Stimulated activated CD4-positive, alpha-beta T cell treated with anti-CD3 and anti-CD28 coated beads, Interleukin-1b, Interleukin-23, amount 100 ng/mL, for 1 hour (primary cell): ENCODE measurements at places on chromosomes 4 and X.

GRCh38 chrX:74458736-74459135 lies 37.4 kb downstream of the SLC16A2 start:
- DNase-seq, result no peak

- DNase-seq, result no peak
Observed at GRCh38 chr4:28879178-28879577, 1841.0 kb upstream of the PCDH7 start.

DNA sequence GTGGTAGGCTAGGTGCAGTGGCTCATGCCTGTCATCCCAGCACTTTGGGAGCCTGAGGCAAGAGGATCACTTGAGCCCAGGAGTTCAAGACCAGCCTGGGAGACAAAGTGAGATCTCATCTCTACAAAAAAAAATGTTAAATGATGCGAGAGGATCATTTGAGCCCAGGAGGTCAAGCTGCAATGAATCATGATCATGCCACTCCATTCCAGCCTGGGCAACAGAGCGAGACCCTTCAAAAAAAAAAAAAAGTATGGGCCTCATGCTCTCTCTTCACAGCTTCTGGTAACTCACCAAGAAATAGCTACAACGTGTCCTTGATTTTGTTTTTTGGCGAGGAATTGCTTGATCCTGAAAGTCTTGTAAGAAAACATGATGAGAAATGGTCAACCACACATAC lies 1.3 kb downstream of the ACE2 start:
- DNase-seq, result no peak

- no peak for DNase-seq
Observed at GRCh38 chr4:41750626-41751448, 2.3 kb upstream of the PHOX2B start.

GRCh38 chr4:76515975-76516843 lies 81.2 kb downstream of the SHROOM3 start:
- no peak for DNase-seq

- no peak for DNase-seq
Observed at GRCh38 chrX:132883358-132883915, 75.0 kb downstream of the HS6ST2 start.

DNA sequence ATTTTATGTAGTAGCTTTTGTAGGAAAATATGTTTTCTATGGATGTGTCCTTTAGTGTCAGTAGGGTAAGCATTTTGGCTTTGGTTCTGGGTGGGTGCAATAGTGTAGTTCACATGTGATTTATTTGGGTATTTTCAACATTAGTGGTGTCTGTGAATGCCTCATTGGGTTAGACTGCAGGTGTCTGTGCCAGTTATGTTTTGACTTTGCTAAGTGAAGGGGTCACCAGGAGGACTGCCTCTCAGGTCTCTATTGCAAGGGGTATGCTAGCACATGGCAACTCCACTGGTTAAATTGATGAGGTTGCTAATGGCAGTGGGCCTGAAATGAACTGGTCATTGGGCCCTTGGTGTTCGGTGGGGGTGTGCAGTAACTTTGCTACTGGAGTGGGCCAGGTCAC lies 467.1 kb downstream of the NAF1 start:
- DNase-seq, result no peak

GRCh38 chr4:153806073-153806472 lies 17.2 kb upstream of the SFRP2 start:
- no peak for DNase-seq

DNA sequence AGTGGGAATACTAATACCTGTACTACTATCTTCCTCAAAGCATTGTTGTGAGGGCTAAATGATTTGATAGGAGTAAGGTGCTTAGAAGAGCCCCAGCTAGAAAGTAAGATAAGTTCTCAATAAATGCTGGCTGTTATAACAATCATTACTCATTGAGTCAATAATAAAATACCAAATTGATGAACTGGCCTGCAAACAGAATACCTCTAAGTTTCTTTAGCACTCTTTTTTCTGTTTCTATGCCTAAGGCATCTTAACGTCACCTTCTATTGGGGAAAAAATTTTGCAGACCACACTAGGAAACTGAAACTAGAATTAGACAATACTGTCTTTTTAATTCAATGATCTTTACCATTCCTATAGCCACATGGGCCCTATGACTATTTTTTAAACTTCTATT lies 1.2 kb downstream of the CLTRN start:
- no peak for DNase-seq

DNA sequence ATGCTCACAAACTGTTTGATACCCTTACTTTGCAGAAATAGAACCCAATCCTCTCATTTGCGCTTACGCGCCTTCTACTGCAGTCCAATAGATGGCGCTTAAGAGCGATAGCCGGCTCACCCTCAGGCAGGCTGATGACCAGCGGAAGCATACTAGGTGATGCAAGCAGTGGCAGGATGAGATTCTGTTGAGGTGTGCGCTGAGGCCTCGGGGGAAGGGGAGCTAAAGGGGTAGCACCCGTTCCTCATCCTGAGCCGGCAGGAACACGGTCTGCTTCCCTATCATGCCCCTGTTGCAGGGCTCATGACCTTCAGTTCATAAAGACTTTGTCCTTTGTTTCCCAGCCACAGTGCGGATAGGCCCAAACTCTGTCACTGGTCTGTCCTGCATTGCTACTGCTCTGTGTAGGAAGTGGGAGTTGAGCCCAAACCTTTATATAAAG lies 628.9 kb downstream of the TLL1 start:
- DNase-seq, result no peak

DNA sequence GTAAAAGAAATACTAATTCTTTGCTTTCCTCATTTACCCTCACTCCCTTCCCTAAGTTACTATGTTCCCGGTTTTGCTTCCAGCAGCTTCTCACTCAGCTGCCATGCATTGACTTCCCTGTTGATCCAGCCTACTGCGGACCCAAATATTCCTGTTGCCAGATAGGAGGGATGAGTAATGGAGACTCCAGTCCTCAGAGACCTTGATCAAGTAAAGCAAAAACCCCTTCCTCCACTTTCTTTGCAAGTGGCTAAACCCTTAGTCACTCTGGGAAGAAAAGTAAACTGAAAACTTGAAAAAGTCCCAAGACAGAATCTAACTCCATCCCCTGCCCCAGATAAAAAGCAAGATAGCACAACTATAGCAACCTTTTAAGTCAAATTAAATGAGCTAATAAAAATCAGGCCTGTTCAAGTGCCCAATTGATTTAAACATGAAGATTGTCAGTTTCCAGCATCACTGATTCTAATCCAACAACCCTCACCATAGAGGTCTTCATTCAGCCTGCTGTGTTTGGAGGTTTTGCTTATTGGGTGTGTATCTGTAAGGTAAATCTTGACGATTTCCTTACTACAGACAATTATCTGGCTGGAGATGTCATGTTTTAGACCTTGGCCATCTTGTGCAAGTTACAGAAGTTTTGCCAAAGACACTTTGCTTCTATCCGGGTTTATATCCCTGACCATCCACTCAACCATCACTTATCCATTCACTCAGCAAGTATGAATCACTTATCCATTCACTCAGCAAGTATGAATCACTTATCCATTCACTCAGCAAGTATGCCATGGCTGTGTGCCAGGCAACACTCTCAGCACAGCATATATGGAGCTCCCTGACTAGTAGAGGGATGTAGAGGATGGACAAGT lies 17.6 kb downstream of the FGFBP1 start:
- DNase-seq, result no peak

GRCh38 chrX:53188763-53189162 lies 36.2 kb downstream of the KDM5C start:
- no peak for DNase-seq

DNA sequence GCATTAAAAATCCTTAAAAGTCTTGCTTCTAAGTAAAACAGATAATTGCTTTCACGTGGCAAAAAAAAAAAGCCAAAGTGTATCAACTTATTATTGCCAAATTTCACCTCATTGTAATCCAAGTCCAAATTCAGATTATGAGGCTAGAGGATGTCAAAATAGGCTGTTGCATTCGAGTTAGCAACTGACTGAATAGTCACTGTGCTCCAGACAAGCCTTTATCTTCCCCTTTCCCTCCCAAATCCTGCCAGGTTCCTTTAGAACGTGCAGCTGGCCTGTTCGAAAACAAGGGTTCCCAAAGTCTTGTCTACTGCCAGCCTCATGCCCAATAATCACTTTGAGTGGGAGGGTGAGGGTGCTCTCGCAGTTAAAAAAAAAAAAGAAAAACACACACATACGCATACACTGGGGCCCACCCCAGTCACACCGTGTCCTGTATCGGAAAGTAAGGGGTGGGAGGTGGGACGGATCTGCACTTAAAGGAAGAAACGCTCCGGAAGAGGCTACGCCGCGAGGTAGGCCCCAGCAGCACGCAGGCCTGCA lies 603 bp downstream of the MAD2L1 start:
- no peak for DNase-seq

DNA sequence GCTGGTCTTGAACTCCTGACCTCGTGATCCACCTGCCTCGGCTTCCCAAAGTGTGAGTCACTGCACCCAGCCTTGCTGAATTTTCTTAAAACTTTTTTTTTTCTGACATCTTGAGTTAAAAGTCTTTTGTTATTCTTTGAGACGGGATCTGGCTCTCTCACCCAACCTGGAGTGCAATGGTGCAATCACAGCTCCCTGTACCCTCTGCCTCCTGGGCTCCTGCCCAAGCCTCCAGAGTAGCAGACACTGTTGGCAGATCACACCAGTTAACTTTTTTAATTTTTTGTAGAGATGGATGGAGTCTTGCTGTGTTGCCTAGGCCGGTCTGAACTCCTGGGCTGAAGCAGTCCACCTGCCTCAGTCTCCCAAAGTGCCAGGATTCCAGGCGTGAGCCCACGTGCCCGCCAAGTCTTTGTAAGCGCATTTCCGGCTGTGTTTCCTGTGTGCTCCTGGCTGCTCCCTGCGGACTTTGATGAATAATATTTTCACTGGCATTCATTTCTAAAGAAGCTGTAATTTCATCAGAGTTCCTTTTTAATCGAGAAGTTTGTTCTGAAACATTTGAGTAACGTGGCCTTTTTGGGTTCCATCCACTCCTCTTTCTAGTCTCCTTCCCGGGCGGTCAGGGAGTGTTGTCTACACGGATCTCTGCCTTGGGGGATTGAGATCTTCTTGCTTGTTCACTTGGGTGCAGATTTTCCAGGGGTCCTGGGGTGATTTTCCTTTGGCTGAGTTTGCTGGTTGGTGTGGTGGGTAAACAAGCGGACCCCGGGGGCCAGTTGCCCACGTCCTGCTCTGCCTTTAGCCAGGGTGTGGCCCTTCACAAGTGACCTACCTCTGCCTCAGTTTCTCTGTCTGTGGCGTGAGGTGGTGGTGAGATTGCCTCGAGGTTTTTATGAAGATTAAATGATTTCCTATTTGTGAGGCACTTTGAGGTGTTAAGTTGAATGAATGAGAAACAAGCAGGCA lies 44.4 kb downstream of the PCGF3 start:
- DNase-seq, result no peak

DNA sequence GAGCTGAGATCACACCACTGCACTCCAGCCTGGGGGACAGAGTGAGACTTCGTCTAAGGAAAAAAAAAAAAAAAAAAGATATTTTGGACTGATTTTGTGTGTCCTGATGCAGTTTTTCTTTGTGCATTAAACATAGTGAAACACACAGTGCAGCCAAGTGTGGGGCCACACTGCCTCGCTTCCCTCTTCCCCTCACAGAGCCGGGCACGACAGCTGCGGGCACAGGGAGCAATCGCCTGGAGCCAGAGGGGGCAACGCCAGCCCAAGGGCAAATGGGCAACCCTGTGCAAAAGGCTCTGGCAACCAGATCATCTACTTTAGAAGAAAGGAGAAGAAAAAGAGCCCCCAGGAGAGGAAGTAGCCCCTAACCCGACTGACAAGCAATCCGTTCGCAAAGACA lies 13.5 kb upstream of the CCNQ start:
- no peak for DNase-seq

DNA sequence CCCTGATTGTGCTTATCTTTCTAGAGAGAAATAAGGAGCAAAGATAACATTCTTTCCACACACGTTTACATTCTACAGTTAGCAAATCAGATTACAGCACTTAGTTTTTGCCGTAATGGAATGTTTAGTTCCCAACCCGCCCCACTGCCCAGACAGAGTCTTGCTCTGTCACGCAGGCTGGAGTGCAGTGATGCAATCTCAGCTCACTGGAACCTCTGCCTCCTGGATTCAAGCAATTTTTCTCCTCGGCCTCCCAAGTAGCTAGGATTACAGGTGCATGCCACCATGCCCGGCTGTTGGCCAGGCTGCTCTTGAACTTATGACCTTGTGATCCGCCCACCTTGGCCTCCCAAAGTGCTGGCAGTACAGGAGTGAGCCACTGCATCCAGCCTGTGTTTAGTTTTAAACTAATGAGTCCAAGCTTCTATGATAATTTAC lies 8.4 kb upstream of the PRPS1 start:
- no peak for DNase-seq

DNA sequence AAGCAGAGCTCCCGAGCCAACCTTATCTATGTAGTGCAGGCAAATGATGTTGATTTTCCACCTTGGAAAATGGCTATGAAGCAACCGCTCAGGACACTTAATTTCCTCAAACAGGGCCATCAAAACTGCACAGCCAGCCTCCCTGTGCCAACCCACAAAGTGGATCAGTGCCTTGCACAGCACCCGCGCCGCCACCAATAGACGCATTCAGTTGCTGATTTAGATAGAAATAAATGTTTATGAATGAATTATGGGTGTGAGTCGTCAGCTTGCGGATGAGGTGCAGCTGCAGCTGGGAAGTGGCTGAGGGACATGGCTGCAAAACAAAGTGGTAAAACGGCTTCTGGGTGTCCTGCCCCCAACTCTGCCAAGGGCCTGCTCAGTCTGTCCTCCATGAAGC lies 47.0 kb downstream of the SOD3 start:
- no peak for DNase-seq

GRCh38 chrX:110373310-110373709 lies 14.7 kb downstream of the RTL9 start:
- no peak for DNase-seq

- DNase-seq, result no peak
Observed at GRCh38 chr4:148747721-148748268, 305.6 kb upstream of the NR3C2 start.

DNA sequence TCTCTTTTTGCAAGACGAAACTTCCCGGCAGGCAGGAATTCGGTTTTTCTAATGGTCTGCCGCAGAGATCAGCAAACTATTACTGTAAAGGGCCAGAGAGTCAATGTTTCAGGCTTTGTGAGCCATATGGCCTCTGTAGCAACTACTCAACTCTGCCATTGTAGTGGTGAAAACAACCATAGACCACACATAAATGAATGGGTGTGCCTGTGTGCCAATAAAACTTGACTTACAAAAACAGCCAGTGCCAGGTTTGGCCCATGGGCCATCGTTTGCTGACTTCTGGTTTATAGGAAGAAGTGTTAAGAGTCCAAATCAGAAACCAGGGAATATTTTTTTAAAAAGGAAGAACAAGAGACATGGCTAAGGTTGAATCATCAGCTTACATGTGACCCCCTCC lies 163.0 kb downstream of the SH3KBP1 start:
- DNase-seq, result no peak

GRCh38 chr4:52641854-52642563 lies 17.1 kb downstream of the USP46 start:
- DNase-seq, result no peak
